ENCODE measurements at places on chromosomes 11 and 22.

DNA sequence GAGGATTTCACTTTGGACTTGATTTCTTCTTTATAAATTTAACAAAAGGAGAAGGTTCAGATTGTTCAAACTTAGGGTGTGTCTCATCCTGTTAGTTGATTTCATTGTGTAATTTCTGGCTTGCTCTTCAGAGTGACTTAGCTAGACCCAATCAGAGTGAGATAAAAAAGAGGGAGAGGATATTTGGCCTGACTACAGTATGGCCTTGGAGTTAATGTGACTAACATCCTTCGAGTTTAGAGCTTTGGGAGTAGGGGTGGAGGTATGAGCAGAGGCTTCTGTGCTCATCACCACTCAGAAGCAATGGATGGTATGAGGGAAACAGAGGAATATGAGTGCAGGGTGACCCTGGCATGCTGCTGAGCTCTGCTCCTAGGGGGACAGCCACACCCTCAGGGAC lies 114.2 kb downstream of the ME3 start:
- DNase-seq: no peak

DNA sequence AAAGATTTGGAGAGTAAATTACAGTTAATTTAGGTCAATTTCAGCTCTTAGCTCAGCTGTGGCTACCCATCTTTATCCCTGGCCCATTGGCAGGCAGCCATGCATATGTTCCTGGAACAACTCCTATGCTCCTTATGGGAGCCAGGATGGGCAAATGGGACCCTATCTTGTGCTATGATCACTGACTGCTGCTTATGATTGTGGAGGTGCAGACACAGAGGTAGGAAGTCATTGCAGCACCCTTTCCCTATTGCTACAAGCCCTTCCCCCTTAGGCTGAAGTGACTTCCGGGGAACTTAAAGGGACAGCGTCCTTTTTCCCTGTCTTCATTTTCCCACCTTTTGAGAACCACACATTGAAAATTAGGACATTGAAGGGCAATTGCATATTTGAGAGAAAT lies 112.7 kb downstream of the FCHSD2 start:
- no peak for DNase-seq

- no peak for DNase-seq
Measured at GRCh38 chr22:31790240-31790639, 36.4 kb downstream of the DEPDC5 start.

DNA sequence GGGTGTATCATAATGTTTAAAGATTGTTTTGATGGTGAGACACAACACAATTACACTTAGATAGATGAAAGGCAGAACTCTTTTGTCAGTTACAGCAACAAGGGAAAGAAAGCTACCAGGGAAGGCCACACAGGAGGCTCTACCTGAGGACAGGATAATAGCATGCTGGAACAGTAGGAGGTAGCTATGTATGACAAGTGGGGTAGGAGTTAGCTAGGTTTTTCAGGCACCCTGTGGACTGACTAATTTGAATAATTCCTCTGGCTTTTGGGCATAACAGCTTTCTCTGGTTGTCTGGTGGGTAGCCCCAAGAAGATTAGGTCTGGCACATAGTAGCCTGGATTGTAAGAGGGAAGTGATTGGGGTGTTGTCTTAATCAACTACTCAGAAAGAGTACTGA lies 475.4 kb upstream of the CHORDC1 start:
- DNase-seq: no peak

DNA sequence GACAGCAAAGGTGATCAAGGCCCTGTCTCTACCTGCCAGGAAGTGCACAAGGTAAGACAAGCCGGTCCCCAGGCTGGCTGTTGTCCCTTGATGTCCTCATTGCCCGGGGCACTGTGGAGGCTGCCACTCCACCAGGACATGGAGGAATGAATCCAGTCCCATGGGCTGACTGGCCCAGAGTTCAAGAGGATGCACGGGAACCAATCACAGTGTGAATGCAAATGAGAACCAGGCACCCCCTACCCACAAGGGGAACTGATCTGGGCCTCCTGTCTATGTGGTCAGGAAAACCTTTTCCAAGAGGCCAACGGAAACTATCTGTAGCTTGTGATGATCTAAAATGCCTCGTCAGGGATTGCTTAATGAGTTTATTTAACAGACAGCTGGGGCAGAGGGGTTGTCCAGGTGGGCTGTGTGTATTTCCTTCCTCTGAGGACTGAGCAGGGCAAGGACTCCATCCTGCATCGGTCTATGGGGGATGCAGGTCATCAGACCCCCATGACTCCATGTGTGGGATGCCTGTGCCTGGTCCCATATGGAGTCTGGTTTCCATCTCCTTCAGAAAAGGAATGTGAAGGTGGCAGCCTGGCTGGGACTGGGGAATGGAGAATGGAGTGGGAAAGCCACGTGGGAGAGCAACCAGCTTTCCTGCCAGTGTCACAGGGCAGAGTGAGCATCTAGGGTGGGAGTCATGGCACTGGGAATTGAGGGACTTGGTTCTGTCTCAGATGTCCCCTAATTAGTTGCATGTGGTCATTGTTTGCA lies 60.5 kb downstream of the CD82 start:
- DNase-seq: no peak

DNA sequence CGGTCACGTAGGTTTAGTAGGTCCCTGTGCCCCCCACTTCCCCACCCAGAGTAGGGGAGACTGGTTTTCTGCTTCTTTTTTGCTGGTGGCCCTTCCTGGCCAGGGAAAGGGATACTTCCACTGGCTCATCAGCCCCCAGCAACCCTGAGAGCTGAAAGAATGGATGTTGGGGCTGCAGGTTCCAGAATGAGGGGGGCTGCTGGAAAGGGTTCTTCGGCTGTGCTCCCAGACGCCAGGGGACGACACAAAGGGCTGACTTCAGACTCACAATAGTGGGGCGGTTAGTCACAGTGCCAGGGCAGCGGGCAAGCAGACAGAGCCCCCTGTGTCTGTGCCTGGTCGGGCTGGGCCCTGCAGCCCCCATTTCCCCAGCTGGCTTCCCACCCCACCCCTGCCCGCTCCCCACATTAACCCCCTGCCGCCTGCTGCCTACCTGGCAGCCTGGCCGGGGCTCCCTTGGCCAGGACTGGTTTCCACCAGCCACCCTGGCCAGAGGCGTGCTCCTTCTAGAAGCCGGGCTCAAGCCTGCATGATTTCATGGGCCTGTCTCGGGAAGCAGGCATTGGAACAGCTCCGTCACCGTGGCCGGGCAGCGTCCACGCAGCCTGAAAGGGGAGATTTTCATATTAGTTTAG lies 79.1 kb upstream of the WNT7B start:
- no peak for DNase-seq

DNA sequence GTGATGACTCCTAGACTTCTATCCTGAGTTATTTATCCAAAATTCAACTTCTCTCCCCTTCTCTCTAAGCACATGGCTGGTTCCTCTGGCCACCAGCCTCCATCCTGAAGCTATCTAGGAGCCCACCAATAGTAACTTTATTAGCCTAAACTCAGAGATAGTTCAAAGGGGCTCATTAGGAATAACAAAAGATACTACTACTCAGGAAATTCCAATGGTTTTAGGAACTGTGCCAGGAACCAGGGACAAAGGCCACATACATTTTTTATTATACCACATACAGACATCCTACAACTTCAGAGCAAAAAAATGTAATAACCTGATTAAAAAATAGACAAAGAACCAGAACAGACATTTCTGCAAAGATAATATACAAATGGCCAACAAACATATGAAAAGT lies 27.9 kb downstream of the SLC25A17 start:
- DNase-seq: no peak

DNA sequence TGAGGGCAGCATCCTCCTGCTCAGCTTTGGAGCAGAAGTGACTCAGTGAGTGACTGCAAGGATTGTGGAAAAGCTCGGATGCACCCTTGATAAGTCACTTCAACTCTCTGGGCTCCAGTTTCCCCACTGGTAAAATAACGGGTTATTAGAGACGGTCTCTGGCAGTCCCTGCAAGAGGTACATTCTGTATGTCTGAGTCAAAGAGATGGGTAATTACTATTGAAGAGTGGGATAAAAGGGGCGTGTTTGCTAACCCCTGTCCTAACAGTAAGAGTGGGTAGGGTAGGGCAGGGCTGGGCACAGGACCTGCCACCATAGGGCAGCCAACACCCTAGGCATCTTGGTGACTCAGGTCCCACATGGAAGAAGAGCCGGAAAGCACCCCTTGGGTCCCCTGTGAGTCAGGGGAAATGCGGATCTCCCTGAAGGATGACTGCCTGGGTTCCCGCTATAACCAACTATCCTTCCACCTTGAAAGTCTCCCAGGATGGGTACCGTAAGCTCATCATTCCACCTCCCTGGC lies 7.3 kb upstream of the AHNAK start:
- no peak for DNase-seq

DNA sequence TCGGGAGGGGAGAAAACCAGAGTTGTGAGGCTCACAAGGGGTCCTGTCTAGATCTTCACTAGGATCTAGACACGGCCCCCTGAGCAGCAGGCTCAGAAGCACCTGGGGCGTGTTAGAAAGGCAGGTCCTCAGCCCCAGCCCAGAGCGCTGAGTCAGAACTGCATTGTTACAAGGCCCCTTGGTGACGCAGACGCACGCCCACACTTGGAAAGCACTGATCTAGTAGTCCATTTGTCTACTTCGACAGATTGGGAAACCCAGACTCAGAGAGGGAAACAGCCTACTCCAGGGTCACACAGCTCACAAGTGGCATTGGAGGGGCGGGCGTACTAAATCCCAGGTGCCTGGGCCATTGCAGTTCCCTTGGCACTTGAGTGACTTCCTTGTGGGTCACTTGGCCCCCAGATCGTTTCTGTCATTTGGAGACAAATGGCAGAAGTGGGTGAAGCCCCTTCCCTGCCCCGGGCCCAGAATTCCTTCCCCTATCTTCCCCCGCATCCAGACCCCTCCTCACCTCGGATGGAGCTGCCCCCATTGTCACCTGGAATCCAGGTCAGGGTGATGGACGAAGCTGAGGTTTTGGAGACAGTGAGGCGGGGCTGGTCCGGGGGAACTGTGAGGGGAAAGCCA lies 110.8 kb downstream of the CEP164 start:
- DNase-seq: no peak

DNA sequence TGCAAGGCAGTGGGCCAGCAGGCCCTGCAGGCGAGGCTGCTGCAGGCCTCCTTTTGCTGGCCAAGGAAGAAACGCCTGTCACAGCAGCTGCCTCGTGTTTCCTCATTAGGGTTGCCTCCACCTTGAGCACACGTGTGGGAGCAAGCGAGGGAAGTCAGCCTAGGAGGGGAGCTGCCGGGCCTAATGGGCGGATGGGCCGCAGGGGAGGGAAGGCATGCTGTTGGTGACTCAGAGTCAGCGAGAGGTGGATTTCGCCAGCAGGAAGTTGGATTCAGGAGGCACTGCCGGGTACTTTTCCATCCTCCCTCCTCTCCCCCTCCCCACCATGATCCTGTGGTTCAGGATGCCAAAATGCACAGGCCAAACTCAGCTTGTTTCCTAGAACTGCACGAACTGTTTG lies 498.7 kb downstream of the METTL15 start:
- DNase-seq: no peak

- no peak for DNase-seq
Measured at GRCh38 chr11:65206441-65206841, 24.7 kb downstream of the CAPN1 start.

- DNase-seq: no peak
Measured at GRCh38 chr11:34976496-34977088, 60.2 kb downstream of the PDHX start.

DNA sequence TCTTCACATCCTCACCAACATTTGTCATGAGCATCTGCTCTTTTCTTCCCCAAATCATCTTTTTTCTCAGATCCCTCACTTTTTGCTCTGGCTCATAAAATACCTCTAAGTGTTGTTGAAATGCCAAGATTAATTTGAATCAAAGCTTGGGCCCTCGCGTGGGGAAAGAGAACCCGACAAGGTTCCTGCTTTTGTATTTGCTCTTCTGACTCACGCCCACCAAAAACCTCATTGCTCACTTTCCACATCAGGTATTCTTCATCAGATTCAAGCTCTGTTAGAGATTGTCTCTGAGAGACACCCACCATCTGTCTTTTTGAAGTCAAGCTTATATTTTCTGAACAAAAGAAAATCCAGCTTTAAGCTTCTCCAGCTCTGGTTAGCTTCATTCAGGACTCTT lies 52.9 kb upstream of the FBXO3 start:
- DNase-seq: no peak

DNA sequence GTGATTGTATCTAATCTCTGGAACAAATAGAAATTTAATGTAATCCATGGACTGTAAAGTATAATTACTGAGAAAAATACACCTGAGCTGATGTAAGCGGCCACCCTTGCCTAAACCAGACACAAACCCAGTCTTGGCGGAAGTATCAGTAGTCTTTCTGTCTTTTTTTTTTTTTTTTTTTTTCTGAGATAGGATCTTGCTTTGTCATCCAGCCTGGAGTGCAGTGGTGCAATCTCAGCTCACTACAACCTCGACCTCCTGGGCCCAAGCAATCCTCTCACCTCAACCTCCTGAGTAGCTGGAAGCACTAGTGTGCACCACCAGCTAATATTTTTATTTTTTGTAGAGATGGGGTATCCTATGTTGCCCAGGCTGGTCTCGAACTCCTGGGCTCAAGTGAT lies 5.5 kb upstream of the CXCR5 start:
- no peak for DNase-seq

DNA sequence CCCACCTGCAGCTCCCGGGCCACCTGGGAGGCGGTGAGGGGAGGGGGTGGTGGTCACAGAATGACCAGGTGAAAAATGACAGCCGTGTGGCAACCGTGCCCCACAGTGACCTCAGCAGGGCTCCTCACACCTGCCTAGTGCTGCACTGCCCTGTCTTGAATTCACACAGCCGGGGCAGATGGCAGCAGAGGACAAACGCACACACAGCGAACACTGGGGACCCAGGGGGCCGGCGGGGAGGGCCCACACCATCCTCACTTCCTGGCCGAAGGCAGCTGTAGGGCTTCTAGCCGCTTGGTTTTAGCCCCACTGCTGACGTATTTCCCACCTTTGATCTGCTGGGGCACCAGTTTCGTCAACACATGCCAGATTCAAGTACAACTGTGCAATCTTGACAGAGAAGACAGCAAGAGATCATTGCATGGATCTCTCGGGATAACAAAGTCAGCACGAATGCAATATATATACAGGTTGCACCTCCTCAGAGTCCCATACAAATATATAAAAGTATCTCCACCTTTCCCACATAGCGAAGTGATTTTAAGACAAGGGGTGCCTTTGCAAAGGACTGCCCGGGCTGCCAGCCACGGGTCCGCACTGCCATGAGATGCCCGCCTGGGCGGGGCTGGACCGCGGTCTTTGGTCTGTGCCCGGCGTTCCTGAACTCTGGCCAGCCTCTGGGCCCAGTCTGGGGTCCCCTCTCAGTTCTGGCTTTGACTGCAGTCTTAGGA lies 26.9 kb downstream of the TRMU start:
- no peak for DNase-seq

- DNase-seq: no peak
Measured at GRCh38 chr22:33470456-33470855, 412.3 kb upstream of the SYN3 start.

GRCh38 chr11:113405724-113406478 lies 18.3 kb downstream of the ANKK1 start:
- DNase-seq: no peak

DNA sequence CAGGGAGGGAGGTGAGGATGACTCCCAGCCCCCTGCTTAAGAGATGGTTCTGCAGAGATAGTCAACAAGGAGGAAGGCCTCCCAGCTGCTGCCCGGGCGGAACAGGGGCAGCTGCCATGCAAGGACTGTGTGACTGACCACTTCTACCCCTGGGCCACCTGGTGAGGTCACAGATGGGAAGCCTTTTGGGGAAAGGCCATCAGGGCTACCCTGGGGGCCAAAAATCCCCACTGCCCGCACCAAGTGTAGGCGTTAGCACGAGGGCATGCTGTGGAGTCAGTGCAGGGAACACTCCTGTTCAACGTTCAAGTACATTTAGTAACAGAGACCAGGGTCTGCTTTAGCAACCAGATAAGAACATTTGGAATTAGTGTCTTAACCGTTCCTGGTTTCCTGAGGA lies 372.9 kb downstream of the BRD1 start:
- DNase-seq: no peak
